ENCODE measurements at places on chromosomes 5 and 9. TPM values are rescaled to one million over a fixed set of nuclear protein-coding genes. Genes with fewer than 3 reads are reported as not detected.

Gene PDE6A
- not detected for total RNA-seq

Gene COL15A1
- 0.14 TPM for total RNA-seq

Gene PTGS1
- 0.89 TPM for total RNA-seq

Gene SLC1A1
- total RNA-seq, result 0.14 TPM

Gene N4BP3
- 0.26 TPM for total RNA-seq

Gene INSL6
- total RNA-seq, result not detected

Gene BNC2
- 1.0 TPM for total RNA-seq

Gene IDNK
- total RNA-seq, result 5.1 TPM

Gene CEL
- 2.1 TPM for total RNA-seq

Gene SNCAIP
- not detected for total RNA-seq

Gene CENPK
- 44.5 TPM for total RNA-seq

Gene ARSI
- total RNA-seq, result not detected

Gene C8G
- 2.5 TPM for total RNA-seq

Gene IL7R
- total RNA-seq, result 2.3 TPM

Gene C5orf52
- not detected for total RNA-seq

Gene LIX1
- not detected for total RNA-seq

Gene PRR7
- total RNA-seq, result 0.83 TPM

All from natural killer cell treated with Interleukin-12 subunit alpha and Interleukin-12 subunit beta and Interleukin-15 and Interleukin-18, amount 100 ng/mL, for 72 hours (primary cell).